ENCODE measurements at places on chromosomes 2 and 18. TPM values are rescaled to one million over a fixed set of nuclear protein-coding genes. Genes with fewer than 3 reads are reported as not detected.
A peak's percentile ranks its signal among the peaks of the same experiment; 100 is the strongest.

GRCh38 chr2:152583512-152584229 is 133.6 kb downstream of the PRPF40A start:
- H3K4me3 ChIP-seq: no peak overlapping the region
- H3K27me3 ChIP-seq: no peaks in the 10 kb centered on the region
- no peaks in the 10 kb centered on the region for H3K36me3 ChIP-seq
- H3K4me1 ChIP-seq: peaks cover 10% of the 10 kb centered on the region

GRCh38 chr2:107740300-107740699 is 86.4 kb upstream of the RGPD4 start:
- no peak overlapping the region for H3K4me3 ChIP-seq
- H3K36me3 ChIP-seq: no peaks in the 10 kb centered on the region
- H3K27me3 ChIP-seq: no peaks in the 10 kb centered on the region
- no peaks in the 10 kb centered on the region for H3K4me1 ChIP-seq
- no peak for DNase-seq
- no peak overlapping the region for H3K27ac ChIP-seq

The FBXO48 gene
- 2.4 TPM for total RNA-seq

DNA sequence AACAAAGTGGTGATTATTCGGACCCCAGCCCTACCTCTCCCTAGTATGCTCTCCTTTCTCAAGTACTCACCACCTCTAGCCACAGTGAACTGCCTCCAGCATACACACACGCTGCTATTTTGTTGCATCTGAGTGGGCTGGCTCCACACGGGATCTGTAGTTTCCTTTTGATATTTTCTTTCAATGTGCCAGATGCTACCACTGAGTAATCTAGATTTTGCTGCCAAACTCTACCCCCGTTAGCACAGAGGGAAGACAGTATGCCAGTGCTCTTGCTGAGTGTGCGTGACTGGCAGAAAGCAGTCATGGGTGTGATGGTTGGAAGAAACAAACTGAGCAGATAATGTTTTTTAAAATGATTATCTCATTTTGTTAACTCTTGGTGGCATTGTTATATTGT is 11.6 kb downstream of the CFLAR start:
- H3K4me3 ChIP-seq: peak overlapping the region; percentile 71
- H3K4me1 ChIP-seq: peaks cover 71% of the 10 kb centered on the region
- DNase-seq: no peak
- peak overlapping the region; percentile 99 for H3K27ac ChIP-seq

The CREG2 gene
- total RNA-seq: 1.3 TPM

- H3K4me1 ChIP-seq: no peaks in the 10 kb centered on the region
These were observed 139.9 kb downstream of the MYT1L start for GRCh38 chr2:2191110-2191707.

The CD226 gene
- 0.85 TPM for total RNA-seq

DNA sequence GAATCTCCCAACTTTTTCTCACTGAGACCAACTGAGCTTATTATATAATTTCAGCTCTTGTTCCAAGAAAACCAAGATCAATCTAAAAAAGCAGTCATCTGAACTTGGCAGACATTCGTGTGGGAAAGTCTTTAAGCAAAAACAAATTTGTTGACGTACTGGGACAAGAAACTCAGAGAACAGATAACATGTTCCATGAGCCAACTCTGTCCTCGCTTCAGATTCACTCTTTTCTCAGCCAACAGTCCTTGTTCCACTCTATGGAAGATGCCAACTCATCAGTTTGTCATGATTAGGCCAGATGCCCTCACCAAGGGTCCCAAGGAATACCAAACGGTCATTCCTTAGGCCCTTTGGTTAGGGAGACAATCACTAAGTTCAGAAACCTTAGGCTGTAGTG is 224.2 kb upstream of the CTAGE1 start:
- no peaks in the 10 kb centered on the region for H3K36me3 ChIP-seq
- H3K4me1 ChIP-seq: peaks cover 24% of the 10 kb centered on the region
- no peak overlapping the region for H3K27ac ChIP-seq

GRCh38 chr2:44547718-44548117 is 186.0 kb downstream of the CAMKMT start:
- H3K27ac ChIP-seq: no peak overlapping the region
- no peaks in the 10 kb centered on the region for H3K27me3 ChIP-seq
- DNase-seq: no peak
- H3K4me3 ChIP-seq: no peak overlapping the region
- H3K36me3 ChIP-seq: no peaks in the 10 kb centered on the region

The AOX1 gene
- total RNA-seq: 0.45 TPM

The RNU2-63P gene
- not detected for total RNA-seq

The NR4A2 gene
- total RNA-seq: 4.9 TPM

DNA sequence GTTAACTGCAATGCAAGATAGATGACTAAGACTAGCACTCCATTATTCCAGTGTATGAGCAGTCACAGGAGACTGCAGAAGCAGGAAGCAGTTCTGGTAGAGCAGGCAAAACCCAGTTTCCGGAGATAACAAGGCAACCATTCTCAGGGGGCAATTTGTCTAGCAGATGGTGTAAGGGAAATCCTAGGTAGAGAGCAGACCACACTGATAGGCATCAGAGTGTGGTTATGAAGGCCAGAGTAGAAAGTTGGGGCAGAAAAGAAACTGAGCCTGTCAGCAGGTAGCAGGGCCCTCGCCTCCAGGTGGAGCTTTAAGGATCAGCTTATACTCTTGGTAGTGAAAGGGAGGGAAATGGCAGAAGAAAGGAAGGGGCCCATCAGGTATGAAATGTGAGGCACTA is 164.4 kb downstream of the PDE11A start:
- no peak for DNase-seq
- peaks cover 16% of the 10 kb centered on the region for H3K4me1 ChIP-seq
- H3K27ac ChIP-seq: no peak overlapping the region
- H3K36me3 ChIP-seq: no peaks in the 10 kb centered on the region
- H3K27me3 ChIP-seq: no peaks in the 10 kb centered on the region

The NGEF gene
- 1.3 TPM for total RNA-seq

GRCh38 chr2:120670771-120671480 is 64.7 kb upstream of the GLI2 start:
- H3K4me3 ChIP-seq: peak overlapping the region; percentile 27
- H3K27me3 ChIP-seq: peaks cover 96% of the 10 kb centered on the region
- no peaks in the 10 kb centered on the region for H3K36me3 ChIP-seq
- DNase-seq: no peak

The CYBRD1 gene
- 2.3 TPM for total RNA-seq

GRCh38 chr2:68258851-68259250 is 6.5 kb upstream of the PPP3R1 start:
- no peak for DNase-seq
- no peaks in the 10 kb centered on the region for H3K36me3 ChIP-seq
- H3K4me3 ChIP-seq: no peak overlapping the region
- no peaks in the 10 kb centered on the region for H3K27me3 ChIP-seq
- peaks cover 11% of the 10 kb centered on the region for H3K4me1 ChIP-seq

The DES gene
- not detected for total RNA-seq

DNA sequence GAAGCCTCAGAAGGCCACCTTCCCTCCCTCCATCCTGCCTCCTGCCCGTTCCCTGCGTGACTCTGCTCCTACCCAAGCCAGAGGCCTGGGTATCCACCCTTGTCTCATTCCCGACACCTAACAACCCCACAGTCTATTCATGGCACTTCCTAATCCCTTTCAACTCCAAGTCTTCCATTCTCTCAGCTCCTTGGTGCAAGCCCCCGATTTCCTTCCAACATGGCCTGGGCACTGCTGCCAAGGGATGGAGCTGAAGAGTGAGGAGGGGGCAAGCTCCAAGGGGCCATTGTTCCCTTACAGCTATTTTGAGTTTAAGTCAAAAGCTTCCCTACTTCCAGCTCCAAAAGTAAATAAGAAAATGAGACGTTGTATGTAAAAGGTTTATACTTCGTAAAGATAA is 84.8 kb upstream of the ASB18 start:
- no peaks in the 10 kb centered on the region for H3K4me1 ChIP-seq
- H3K4me3 ChIP-seq: no peak overlapping the region
- H3K27ac ChIP-seq: no peak overlapping the region
- peaks cover 55% of the 10 kb centered on the region for H3K27me3 ChIP-seq
- H3K36me3 ChIP-seq: no peaks in the 10 kb centered on the region
- no peak for DNase-seq

The PRKAG3 gene
- total RNA-seq: not detected

DNA sequence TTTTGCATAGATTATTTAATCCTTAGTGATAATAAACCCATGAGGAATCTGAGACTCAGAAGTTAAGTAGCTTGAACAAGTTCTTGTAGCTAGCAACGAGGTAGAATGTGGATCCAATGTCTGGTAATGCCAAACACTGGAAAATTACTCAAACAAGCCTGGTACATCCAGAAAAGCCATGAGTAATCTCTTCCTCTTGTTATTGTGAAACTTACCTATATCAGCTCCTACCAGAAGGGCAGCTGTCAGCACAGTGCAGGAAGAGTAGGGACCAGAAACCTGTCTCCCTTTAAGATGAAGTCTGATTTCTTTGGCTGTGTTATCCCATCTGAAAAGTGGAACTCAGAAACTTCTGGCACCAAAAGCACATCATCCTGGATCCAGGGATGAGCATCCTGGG is 7.7 kb upstream of the SERPINB8 start:
- no peak overlapping the region for H3K4me3 ChIP-seq
- no peak overlapping the region for H3K27ac ChIP-seq
- no peak for DNase-seq
- peaks cover 8% of the 10 kb centered on the region for H3K4me1 ChIP-seq
- no peaks in the 10 kb centered on the region for H3K27me3 ChIP-seq
- H3K36me3 ChIP-seq: no peaks in the 10 kb centered on the region

- H3K4me1 ChIP-seq: no peaks in the 10 kb centered on the region
- no peak overlapping the region for H3K27ac ChIP-seq
- no peaks in the 10 kb centered on the region for H3K27me3 ChIP-seq
- no peak for DNase-seq
- H3K4me3 ChIP-seq: no peak overlapping the region
These were observed 771.6 kb downstream of the DPP10 start for GRCh38 chr2:115214050-115214449.

DNA sequence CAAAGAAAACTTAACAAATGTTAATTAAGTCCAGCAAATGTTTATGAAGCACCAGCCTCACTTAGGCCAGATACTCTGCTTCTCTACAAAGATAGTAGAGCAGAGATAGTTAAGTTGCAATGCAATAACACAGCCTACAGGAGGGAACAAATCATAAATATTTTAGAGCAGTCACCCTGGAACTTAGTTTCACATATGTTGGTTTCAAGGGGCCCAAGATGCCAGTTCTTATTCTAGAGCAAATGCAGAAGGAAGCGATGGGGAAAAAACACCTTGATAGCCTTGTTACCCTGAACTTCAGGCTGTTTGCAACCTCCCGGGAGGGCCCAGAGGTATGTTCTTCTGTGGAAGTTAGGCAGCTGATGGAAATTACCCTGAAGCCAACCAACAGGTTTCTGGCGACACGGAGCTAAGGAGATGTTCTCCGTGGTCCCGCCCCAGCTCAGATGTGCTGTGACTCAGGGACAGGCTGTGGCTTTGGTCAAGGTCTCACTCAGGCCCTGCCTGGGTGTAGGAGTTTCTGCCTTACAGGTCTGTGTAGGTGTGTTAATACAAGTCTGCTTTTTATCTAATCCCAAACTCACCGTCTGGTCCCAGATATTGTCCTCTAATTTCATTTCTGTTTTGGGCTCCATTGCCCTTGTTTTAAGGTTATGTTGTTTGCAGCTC is 3.8 kb downstream of the CTIF start:
- H3K4me3 ChIP-seq: no peak overlapping the region
- H3K27ac ChIP-seq: no peak overlapping the region
- no peaks in the 10 kb centered on the region for H3K27me3 ChIP-seq
- peak; percentile 17 for DNase-seq
- H3K36me3 ChIP-seq: peaks cover 33% of the 10 kb centered on the region

GRCh38 chr18:32553174-32553573 is 82.5 kb upstream of the GAREM1 start:
- H3K27me3 ChIP-seq: no peaks in the 10 kb centered on the region
- H3K27ac ChIP-seq: no peak overlapping the region
- DNase-seq: no peak
- H3K4me1 ChIP-seq: peaks cover 12% of the 10 kb centered on the region
